ENCODE measurements at places on chromosomes 4 and X. TPM values are rescaled to one million over a fixed set of nuclear protein-coding genes. Genes with fewer than 3 reads are reported as not detected.

DNA sequence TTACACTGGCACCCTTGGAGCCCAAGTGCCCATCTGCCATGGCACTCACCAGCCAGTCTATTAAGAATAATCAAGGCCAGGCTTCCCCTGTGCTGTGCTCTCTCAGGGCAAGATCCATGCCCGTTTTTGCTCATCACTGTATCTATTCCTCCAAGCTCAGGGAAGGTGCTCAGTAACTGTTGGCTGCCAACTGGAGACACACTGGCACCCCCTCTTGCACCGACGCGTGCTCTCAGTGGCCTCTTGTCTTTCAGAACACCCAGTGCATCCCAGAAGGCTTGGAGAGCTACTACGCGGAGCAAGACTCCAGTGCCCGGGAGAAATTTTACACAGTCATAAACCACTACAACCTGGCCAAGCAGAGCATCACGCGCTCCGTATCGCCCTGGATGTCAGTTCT is 30.1 kb downstream of the NSG1 start:
- no peak for DNase-seq

DNA sequence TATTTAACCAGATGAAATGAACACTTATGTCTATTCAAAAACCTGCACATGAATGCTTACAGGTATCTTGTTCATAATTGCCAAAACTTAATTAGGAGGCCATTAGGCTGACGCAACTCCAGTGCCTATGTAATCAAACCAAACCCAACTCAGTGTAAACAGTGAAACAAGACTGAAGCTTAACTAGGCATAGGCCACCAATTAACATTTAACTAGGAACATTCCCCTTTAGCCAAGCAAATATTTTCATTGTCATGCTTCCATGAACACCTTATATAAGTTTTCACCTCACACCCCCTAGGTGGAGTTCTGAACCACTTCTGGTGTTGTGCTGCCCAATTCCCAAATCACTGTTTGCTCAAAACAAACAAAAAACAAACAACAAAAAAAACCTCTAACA is 686.0 kb downstream of the STPG2 start:
- DNase-seq = no peak

- no peak for DNase-seq
Measured at GRCh38 chr4:69995526-69996016, at the start of gene STATH. Gene STATH, plus strand, starts transcription at chr4:69995966. Its CDS starts 2,472 bp downstream, at chr4:69998438.

DNA sequence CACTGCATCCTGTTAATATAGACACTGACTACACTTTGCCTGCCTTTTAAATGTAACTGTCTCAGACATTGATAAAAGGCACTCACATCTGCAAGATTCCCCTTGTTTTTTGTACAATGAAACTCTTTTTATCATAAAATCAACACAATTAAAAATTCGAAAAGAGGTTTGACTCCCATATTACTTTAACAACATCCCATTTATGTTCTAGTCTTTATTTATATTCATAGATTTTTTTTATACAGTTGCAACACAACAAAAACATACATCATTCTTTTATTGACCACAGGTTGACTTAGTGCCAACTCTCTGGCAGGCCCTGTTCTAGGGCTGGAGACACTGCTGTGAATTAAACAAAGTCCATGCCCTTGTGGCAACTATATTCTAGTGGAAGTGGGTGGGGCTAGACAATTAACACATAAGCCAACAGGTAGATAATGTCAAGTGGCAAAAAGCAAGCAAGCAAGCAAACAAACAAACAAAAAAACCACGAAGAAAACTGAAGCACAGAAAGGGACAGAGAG is 36.8 kb downstream of the ANK2 start:
- no peak for DNase-seq

DNA sequence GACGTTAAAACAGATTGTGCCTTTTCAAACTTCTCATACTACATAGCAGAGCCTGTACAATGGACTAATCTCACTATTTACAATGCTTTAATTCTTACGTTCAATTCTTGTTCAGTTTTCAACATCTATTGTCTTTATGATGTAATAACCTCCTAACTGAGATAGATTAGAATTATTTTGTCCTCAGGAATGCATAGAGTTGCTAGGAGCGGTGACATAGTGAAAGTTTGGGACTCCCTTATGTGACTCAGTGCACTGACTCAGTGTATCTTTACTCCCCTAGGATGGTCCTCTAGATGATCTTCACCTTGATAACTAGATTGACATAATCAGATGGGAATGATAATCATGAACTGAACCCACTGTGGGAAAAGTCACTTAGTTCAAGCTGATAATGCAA is 151.5 kb downstream of the VEGFC start:
- no peak for DNase-seq

DNA sequence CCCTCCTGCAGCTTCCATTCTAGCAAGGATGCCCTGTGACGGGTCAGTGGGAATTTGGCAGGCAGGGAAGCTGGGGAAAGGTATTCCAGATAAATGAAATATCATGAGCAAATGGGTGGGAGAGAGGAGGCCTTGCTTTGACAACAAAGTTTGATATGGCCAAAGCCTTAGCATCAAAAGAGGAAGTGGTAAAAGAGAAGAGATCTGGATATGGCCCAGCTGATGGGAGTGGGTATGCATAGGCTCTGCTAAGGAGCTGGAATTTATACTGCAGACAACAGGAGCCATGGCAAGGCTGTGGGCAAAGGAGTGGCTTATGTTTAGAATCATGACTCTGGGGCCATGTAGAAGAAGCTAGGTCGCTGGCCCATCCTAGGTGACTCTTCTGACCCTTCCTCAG is 89.2 kb downstream of the PJA1 start:
- DNase-seq = no peak

DNA sequence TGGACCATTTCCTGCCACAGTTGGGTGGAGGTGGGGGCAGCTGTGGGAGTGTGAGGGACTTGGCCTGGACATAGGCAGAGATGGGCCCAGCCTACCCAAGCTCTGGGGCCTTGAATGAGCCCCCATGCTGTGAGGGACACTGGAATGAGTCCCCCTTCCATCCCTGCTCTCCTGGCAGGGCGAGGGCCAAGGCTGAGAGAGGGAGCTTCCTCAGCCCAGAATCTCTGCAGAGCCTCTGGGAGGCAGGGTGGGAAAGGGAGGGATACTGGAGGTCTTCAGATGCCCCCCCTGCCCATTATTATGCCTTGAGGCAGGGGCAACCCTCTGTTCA is 124.5 kb upstream of the PJA1 start:
- no peak for DNase-seq

DNA sequence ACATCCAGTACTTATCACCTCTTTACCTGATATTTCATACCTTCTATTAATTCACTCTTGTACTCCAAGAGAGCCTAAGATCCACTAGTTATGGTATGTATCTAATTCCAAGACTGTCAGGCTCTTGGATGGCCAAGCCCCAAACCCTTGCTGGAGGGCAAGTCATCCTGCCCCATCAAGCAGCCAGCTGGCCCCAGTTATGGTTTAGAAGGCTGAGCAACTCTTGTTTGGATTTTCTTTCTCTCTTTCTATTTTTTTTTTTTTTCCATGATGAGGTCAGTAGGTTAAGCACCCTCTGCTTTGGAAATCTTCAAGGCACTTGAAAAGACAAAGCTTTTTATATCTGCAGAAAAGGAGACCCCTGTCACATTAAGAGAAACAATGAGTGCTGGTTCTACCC is 10.9 kb upstream of the FGF16 start:
- DNase-seq = no peak

DNA sequence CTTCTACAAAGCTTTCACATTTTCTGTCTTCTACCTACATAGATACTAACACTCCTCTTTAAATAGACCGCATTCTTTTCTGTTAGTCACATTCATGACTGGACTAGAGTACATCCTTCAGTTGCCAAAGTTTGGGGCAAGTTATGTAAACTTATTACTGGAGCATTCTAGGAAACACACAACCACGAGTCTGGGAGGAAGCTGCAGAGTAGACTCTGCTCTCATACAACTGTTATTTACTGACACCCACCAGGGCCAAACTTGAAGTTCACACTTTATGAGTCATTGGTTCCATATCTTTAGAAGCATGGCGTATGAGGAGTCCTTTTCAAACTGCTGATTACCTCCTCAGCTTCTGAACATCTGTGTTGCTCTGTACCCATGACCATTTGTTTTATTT is 87.0 kb downstream of the RNF150 start:
- no peak for DNase-seq

DNA sequence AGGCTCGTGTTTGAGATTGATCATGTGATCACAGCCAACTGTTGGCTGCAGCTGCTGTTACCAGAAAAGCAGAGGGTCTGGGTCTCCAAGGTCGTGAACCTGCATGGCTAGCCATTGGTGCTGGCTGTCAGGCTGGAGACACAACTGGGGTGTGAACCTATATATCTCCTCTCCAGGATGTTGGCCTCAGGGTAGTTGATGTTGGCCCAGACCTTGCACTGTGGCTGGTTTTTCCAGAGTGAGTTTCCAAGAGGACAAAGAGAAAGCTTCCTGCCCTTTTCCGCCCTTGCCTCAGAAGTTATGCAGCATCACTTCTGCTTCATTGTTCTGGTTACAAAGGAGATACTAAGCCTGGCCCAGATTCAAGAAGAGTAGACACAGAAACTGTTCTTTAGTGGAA is 607.8 kb upstream of the HS3ST1 start:
- DNase-seq = no peak

DNA sequence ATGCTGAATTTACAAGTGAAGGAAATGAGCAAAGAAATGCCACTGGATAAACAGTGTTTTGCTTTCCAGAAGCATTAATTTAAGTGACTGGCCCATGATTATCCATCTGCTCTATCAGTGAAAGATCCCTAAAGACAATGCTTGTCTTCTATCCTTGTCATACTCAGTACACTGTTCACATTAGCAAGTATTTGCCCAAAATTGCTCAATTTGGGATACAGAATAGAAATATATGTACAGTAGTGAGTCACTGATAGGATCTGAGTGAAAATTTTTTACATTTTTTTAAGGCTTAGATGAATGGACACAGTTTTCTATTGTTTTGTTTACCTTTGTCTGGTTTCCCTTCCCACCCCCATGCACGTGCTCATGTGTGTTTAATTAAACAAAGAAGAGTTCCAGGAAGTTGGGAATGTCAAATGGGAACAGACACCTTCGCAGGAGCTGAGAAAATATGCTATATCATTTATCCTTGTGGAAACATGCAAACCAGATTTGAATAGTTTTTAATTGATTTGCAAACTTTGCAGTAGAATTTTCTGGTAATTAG is 656.3 kb downstream of the RPA4 start:
- no peak for DNase-seq

DNA sequence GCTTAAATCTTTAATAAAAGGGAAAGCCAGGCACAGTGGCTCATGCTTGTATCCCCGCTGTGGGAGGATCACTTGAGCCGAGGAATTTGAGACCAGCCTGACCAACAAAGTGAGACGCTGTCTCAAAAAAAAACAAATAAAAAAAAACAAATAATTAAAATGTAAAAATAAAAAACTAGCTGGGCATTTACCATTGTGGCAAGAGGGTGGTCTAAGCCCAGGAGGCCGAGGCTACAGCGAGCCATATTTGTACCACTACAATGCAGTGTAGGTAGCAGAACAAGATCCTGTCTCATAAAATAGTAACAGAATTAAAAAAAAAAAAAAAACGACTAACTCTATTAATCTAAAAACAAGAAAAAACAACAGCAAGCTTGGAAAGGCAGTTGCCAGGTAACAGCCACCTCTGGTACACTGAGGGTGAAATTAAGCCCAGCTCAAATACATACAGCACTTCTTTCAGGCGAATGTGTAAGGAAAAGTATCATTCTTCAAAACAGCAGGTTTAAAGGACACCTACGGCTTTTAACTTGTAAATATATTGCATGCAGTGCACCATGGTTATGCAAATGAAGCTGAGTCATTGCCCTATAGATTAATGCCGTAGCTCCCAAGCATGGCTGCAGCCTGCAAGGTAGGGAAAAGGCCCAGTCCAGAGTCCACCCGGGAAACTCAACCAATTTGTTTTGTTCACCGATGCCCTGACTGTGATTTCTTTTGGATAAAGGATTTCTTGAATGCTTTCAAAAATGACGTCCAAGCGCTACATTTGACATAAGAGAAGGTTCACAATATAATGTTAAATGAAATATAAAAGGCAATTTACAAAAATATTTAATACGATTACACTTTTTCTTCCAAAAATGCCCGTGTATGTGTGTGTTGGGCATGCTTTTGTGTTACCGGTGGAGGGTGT is 14.5 kb upstream of the TXLNG start:
- no peak for DNase-seq

DNA sequence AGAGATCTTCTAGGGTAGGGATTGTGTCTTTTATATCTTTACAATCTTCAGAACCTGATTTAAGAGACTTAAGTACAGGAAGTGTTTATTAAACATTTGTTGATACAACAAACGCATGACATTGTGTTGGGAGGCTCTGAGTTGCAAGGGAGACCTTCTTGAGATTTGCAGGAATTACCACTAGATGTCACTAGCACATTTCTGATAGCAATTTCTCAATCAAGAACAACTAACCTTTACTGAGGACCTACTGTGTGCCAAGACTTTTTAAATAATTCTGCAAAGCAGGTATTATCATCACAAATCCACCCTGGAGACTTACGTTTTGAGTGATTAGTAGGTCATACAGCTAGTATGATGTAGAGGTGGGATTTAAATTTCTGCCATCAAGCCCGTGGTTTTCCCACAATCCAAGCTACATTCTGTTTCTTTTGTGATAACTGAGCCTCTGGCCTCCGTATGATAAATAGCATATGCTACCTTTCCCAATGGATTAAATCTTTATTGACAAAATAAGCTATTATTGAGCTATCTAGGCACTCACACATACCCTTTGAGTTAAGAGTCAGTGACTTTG is 986.0 kb downstream of the CCSER1 start:
- no peak for DNase-seq

DNA sequence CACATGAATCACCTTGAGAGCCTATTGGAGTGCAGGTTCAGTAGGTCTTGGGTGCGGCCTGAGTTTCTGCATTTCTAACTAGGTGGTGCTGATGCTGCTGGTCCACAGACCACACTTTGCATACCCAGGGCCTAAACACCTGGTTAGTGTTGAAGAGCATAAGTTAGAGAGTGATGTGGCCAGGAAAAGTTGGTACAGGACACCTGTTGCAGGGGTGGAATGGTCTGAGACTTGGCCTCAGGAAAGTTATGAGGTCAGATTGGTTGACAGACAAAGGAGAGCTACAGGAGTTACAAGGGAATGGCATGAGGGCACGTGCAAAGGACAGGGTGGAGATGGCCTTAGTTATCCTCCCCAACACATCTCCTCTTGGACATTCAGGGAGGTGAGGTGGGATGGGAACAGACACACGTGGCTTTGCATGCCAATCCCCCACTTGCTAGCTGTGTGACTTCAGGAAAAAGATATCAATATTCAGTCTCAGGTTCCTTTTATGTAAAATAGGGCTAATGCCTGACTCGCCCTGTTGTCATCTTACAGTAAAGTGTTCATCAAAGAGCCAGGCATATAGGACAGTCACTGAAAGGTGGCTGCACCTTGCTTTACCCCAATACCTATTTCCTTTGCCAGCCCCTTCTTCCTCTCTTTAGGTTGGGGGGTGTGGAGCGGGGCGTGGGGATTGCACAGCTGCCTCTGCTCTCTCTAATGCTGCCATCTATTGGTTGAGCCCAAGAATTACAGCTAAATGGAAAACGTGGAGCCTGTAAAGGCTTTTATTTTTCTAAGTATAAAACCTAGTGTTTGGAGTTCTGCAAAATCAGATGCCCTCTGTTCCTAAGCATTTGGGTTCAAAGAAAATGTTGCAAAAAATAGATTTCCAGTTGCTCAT is 47.5 kb downstream of the ATG4A start:
- no peak for DNase-seq

- no peak for DNase-seq
Measured at GRCh38 chrX:134963041-134963440, 27.8 kb upstream of the SMIM10 start.

- no peak for DNase-seq
Measured at GRCh38 chr4:82899374-82900065, 1.0 kb upstream of the THAP9 start.

ABLIM2 gene
- total RNA-seq = 28.3 TPM

VCX gene
- total RNA-seq = not detected

MTM1 gene
- total RNA-seq = 14.6 TPM

FAT4 gene
- total RNA-seq = 6.1 TPM

ADH6 gene
- total RNA-seq = not detected

Measured in left ventricle myocardium superior (tissue), 1 donor.